ENCODE measurements at places on chromosomes 3 and 15.

- peak; percentile 55 for DNase-seq
These were observed 289.8 kb upstream of the ROPN1 start for GRCh38 chr3:124281453-124282316.

DNA sequence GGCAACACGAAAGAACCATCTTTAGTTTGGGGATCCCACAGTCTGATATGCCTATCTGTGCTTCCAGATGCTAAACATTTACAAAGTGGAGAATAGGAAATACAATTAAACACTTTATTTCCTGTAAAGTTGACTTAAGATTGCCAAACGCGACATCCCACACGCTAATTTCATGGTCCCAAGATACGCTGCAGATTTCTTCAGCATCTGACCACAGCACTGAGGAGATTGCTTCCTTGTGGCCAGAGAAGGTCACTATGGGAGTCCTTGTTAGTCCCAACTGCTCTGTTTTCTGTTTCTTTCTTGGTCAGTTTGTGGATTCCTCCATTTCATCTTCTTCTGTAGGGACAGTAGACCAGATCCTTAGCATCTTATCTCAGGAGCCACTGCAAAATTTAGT, 43.3 kb downstream of the ASB7 start:
- DNase-seq = no peak

DNA sequence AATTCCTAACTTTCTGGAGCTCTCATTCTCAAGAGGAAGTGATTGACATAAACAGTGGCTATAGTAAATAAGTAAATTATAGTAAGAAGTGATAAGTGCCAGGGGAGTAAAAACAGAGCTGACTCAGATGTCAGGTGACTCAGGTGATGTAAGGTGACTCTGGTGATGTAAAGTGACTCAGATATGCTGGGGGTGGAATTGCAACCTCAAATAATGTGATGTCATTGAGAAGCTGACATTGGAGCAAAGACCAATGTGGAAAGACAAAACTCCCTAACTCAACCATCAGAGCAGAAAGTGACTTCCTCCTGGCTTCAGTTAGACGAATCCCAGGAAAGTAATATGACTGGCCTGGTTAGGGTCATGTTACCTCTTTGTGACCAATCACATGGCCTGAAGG, 144.2 kb upstream of the SNTN start:
- DNase-seq = no peak

DNA sequence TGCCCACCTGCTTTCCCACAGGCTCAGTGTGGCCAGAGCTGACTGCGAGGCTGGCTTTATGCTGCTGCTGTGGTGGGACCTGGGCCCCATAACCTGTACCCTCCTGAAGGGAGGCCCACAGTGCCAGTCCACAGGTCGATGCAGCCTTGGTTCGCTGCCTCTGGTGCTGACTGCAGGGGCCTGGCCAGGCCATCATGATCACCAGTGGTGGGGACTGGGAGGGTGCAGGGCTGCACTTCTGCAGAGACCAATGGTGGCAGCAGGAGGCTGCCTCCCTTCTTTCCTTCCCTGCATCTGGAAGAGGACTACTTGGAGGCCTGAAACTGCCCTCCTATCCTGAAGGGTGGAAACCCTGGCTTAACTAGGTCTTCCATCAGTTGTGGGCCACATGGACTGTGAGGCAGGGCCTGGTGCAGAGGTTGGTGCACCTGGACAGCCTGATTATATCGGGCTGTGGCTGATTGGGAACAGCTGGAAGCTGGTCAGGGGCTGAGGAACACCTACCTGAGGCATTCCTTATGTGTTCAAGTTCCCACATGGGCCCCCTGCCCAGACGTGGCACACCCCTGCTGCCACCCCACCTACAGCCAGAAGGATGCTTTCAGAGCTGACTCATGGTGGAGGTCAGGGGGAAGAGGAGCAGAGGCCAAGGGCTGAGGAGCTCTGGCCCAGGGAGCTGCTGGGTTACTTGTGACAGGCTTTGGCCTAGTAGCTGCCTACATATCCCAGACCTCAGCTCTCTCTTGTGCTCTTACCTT, 29.8 kb downstream of the POMGNT2 start:
- no peak for DNase-seq

DNA sequence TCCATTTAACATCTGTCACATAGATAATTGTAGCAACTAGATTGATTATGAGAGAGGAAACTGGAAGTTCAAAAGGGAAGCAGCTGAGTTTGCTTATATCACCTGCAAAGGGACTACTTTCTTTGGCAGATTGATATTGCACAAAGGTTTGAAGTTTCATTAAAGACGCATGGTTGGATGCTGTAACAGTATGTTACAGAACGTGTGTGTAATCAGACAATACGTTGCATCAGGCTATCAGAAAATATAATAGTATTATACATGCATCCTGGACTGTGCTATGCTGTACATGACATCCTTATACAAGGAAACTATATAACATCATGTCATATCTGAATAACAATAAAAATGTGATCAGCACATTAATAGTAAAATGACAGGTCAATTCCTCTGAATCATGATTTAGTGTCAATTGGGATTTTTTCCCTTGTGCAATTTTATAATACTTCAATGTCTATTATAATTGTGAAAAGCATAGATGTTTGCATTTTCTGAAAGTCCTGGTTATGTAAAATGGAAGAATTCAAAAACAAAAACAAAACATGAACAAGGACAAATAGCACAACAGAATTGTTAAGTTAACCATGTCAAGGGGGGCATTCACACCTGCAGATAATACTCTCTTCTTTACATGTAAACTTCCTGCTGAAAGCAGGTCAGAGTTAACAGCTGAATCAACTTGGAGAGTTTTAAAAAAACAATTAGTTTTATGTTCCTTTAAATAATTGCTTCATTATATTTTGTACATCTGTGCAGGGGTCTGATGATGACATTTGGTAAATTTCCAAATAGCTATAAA, 283.2 kb upstream of the KCNH8 start:
- no peak for DNase-seq

DNA sequence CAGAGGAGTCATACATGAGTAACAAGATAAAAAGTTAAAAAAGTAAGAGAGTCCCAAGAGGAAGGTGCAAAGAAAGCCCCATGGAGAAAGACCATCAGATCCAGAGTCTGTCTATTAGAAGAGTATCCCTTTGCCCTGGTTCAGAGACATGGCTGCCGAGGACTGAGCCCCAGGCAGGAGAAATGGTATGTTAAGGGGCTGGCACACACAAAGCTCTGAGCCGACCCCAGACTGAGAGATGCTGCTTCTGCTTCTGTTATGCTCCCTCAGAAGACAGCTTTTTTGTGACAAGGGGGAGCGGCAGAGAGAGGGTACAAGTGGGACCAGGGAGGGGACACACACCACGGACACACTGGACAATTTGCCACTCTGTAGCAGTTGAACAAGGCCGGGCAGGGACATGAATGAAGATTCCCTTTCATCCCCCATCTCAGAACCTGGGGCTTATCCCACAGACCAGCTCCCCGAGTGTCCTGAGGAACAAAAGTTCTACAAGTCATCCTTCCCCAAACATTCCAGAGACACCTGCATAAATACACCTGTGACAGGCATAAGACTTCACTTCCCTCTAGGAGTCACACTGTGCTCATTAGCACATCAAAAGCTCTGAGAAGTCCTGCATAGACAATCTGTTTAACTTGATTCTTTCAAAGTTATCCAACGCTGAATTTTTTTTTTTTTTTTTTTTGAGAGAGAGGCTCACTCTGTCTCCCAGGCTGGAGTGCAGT, 161.6 kb upstream of the WNT5A start:
- DNase-seq = no peak

GRCh38 chr3:197204736-197205135, 93.7 kb downstream of the DLG1 start:
- no peak for DNase-seq

DNA sequence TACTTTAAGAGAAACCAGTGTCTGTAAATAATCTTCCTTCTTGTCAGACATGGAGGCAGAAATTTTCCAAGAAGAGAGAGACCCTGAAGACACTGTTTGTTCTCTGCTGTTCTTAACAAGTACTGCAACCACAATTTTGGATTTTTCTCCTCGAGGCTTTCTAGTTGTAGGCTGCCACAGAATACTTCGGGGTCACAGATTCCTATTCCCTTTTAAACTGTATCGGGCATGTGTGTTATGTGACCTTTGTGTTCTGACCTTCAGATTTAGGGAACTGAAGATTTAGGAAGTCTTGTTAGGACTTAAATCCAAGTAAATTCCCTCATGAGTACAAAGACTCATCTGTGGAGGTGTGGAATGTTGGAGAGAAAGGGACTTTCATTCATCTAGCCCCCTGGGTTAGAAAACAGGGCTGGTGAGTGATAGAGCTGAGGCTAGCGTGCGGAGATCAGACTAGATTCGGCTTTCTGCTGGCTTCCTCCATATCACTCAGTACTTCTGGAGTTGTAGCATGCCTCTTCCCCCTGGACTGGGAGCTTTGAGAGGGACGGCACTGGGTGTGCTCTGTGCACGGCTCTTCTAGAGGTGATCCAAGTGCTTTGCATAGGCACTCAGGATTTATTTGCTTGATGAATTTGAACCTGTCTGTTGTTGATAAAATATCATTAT, 237.0 kb downstream of the LPP start:
- DNase-seq = no peak

GRCh38 chr3:194397757-194398312, 1.2 kb downstream of the GP5 start:
- DNase-seq = no peak

DNA sequence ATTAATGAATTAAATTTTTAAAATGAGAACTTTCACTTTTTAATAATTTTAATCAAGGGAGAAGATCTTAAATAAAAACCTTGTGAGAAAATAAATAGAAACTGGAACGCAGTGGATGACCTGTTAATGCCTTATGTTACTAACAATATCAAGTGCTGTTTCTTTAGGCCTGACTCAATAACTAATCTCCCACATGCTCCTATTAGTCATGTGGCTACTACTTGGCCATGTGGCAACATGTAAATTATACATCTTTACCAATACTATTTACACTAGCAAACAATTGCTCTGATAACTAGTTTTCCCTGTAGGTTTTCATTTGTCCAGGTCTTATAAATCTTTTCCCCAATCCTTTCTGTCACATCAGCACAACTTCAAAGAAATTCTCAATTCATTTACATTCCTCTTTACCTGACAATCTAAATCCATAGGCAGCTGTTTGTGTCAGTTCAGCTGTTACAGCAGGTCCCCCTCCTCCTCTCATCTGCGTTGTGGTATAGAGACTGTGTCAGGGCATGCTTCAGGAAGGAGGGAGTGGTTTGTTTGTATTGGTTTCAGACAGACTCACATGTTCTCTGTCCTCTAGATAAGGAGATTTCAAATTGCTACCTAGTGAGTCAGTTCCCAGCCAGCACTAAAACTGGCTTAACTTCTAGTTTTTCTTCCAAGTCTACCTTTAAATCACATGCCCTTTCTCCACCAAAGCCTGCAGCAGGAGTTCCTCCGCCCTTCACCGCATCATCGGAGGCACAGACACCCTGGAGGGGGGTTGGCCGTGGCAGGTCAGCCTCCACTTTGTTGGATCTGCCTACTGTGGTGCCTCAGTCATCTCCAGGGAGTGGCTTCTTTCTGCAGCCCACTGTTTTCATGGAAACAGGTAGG, 11.3 kb upstream of the C3orf52 start:
- peak; percentile 80 for DNase-seq

GRCh38 chr3:109882144-109882543, 544.8 kb upstream of the DPPA4 start:
- no peak for DNase-seq

DNA sequence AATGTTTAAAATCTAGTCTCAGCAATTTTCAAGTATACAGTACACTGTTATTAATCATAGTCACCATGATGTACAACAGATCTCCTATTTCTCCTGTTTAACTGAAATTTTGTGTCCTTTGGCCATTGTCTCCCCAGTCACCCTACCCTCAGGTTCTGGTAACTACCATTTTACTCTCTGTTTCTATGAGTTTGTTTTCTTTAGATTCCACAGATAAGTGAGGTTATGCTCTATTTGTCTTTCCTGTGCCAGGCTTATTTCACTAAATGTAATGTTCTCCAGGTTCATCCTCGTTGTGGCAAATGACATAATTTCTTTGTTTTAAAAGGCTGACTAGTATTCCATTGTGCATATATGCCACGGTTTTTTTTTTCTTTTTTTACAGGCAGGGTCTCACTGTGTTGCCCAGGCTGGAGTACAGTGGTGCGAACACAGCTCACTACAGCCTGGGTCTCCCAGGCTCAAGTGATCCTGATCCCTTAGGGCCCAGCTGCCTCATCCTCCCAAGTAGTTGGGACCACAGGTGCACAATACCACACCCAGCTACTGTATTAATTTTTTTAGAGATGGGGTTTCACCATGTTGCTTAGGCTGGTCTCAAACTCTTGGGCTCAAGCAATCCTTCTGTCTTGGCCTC, 50.0 kb downstream of the RAB7A start:
- no peak for DNase-seq

GRCh38 chr15:50227076-50227475, 38.5 kb downstream of the HDC start:
- peak; percentile 88 for DNase-seq

- DNase-seq = no peak
These were observed 497.2 kb downstream of the GABRG3 start for GRCh38 chr15:27468151-27468591.

DNA sequence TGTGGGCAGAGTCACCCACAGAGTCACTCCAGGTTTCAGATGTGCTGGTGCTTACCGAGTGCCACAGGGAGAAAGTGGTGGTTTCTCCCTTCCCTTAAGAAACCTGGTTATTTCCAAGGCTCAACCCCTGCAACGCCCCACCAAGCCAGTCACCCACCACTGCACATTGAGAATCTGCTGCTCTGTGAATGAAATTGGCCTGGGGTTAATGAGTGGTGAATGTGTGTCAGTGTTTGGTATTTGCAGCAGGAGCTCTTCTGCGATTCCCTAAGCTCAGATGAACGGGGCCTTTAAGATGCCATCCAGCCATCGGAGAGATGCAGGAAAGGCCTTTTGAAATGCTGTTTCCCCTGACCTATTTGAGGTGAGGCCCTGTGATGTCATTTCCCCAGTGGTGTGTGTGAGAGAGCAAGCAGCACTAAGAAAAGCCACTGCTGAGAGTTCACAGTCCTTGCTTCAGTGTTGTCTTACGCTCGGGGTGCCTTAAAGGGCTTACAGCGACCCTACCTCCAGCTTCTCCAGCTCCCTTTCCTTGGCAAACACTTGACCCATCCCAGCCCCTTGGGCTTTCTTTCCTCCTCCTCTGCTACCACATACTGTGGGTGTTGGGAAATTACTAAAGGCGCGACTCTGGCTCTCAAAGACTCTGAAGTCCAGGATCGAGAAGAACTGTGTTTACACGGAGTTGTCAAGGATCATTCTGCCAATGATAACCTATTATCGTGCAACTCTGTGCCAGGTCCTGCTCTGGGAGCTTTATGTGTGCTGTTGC, 68.9 kb downstream of the SMAD3 start:
- DNase-seq = no peak

DNA sequence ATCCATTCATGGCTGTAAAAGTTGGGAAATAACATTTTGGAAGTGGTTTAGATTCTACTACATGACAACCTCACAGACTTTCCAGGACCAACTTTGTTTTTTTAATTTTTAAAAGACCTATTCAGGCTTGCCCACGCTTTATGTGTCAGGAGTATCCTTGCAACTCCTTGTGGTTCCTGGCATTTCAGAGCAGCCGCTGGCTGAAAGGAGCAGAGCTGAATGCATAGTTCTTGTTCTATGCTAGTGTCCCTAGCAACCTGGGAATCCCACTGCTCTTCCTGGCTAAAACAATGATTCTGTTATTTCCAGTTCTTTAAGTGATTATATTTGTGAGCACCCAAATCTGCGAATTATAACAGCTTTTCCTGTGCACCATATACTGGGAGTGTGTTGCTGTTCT, 34.9 kb downstream of the CP start:
- no peak for DNase-seq

Measured in AG10803 (cell line).